ENCODE measurements at places on chromosomes 1 and 21. TPM values are rescaled to one million over a fixed set of nuclear protein-coding genes. Genes with fewer than 3 reads are reported as not detected.

GRCh38 chr1:190472494-190472893 lies 5.2 kb downstream of the BRINP3 start:
- no peak for DNase-seq

GRCh38 chr1:235597867-235598553 lies 51.6 kb downstream of the GNG4 start:
- DNase-seq, result peak; percentile 71

- no peak for DNase-seq
These were observed 5.3 kb downstream of the EDN2 start for GRCh38 chr1:41479000-41479807.

GRCh38 chr1:241638909-241639622 lies 1.1 kb downstream of the CHML start:
- DNase-seq, result no peak

F5 gene
- 0.04 TPM for polyA plus RNA-seq

- no peak for DNase-seq
These were observed 28.9 kb downstream of the OBSCN start for GRCh38 chr1:228236744-228237143.

DNA sequence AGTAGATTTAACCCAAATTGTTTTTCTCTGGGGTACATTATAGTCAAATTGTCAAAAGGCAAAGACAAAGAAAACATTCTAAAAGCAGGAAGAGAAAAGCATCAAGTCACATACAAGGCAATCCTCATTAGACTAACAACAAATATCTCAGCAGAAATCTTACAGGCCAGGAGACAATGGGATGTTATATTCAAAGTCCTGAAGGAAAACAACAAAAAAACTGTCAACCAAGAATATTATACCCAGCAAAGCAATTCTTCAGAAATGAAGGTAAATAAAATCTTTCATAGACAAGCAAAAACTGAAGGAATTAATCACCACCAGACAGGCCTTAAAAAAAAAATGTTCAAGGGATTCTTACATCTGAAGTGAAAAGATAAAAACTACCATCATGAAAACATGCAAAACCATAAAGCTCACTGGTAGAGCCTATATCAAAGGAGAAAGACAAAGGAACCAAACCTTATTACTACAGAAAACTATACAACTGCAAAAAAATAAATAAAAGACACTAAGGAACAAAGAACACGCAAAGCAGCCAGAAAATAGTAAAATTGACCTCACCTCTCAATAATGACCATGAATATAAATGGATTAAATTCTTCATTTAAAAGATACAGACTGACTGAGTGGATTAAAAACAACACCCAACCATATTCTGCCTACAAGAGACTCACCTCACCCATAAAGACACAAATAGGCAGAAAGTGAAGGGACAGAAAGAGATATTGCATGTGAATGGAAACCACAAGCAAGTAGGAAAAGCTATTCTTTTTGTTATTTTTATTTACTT lies 113.8 kb upstream of the ZC3H11B start:
- no peak for DNase-seq

DNA sequence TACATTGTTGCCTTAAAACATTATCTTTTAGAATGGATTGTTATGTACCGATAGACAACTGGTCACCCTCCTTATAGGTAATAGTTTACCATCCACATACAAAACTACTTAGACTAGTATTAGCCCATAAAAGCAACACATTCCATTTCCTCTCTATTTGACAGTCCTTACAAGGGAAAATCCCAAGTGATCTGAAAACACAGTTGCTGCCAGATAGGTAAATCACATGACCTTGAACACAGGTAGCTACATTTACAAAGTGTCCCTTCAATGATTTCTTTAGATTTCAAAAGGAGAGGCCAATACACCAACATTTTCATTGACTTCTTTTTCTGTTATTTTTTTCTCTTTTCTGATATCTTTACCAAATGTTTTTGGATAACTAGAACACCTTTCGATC lies 102.9 kb upstream of the SMYD2 start:
- no peak for DNase-seq

- DNase-seq, result peak; percentile 67
These were observed 27.4 kb upstream of the CTPS1 start for GRCh38 chr1:40951943-40952743.

- no peak for DNase-seq
These were observed 1.1 kb upstream of the SYCP1 start for GRCh38 chr1:114853584-114853983.

BNIPL gene
- polyA plus RNA-seq, result 0.51 TPM

DNA sequence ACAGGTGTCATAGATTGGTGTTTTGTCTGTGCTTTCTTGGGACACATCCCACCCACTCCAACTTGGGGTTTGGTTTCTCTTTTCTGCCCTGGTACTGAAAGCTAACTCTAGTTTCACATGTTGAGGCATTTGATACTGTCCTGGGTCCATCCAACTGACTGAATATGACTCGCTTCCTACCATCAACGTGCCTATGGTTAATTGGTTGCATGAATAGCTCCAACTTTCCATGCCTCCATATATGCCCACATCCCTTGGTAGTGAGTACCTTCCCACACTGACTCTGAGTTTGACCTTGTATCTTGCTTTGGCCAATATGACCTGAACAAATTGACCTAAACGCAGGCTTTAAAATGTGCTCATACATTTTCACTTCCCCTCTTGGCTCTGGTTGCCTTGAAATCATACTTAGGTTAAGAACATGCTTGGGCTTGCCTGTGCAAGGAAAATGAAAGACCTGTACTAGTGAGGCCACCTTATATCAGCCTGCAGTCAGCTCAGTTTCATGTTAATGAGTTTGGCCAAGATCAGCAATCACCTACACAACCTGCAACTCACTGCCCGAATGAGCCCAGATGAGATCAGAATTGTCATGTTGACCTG lies 81.0 kb upstream of the KCNK2 start:
- no peak for DNase-seq

MMEL1 gene
- polyA plus RNA-seq, result not detected

LIN28A gene
- 0.03 TPM for polyA plus RNA-seq

KLHDC9 gene
- polyA plus RNA-seq, result 1.2 TPM

- DNase-seq, result no peak
These were observed 16.8 kb downstream of the PPP1R12B start for GRCh38 chr1:202365092-202365815.

- no peak for DNase-seq
These were observed 96.2 kb downstream of the DPYD start for GRCh38 chr1:97824624-97825023.

DNA sequence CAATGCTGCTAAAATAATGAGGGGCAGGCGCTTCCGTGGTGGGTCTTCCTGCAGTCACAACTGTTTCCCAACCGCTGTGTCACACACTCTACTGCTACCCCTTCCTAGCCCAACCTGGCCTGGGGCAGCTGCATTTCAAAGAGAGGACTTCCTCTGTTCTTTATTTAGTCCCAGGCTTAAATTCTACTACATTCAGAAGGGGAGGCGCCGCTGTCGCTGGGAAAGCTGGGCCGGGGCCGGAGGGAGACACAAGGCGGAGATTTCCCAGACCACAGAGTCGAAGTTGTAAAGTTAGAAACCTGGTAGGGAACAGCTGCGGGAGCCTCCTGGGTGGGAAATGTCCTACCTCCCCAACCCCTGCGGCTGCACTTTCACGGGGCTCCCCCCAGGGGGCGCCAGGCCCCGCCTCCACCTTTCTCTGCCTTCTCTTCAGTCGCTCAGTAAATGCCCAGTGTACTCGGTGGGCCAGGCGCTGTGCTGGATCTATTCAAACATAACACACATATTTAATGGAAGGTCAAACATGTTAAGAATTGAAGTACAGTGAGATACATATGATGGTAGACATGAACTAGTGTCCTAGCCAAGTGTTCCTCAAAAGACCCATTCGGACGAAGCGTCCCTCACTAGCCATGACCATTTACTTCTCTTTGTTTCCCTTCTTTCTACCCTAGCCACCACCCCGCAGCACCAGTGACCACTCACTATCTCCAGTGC lies 23.1 kb downstream of the DYRK3 start:
- DNase-seq, result peak; percentile 17

CD160 gene
- polyA plus RNA-seq, result not detected

DNA sequence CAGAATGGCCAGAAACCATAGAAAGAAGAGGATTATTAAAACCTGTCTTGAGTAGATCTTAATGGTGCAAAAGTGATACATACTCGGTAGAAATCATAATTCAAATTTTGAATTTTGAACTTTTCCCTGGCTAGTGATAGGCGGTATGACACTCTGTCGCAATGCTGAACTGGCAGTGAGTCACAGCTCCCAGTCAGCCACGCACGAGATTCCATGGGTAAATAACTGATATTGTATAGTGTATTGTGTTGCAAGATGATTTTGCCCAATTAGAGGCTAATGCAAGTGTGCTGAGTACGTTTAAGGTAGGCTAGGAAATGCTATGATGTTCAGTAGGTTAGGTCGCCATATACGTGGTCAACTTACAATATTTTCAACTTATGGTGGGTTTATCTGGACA lies 207.0 kb downstream of the SIPA1L2 start:
- no peak for DNase-seq

GRCh38 chr1:39900662-39901463 lies 854 bp downstream of the MYCL start:
- no peak for DNase-seq

DNA sequence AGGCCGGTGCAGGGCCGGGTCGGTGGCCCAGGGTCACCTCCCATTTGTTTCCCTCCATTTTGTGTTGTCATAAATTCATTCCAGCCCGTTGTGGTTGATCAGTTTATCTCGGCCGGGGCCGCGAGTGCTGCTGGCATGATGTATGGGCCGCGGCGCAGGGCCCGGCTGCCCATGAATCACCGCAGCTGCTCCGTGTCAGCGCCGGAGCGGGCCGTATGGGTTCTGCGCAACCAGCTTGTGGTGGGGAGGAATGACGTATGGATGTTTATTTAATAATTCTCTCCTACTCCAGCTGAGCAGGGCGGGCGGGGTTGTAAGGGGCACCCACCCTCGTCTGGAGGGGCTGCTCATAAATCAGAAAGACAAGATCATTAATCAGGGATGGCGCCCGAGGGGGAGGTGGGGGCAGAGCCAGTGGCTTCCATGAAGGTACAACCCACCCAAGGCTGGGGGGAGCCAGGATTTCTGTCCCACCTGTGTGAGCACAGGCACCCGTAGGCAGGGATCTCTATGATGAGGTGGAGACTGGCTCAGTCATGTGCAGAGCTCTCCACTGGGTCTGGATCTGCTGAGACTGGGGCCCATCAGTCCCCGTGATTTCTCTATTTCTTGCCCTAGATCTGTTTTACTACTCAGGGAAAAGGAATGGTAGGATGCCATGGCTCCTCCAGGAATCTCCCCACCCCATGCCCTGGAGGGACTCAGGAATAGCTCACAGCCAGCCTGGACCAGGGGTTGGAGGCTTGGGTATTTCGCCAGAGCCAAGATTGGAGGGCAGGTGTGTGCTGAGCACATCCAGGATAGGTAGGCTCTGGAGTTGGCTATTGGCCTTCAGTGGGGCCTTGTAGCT lies 27.8 kb downstream of the TMEM53 start:
- DNase-seq, result no peak

GRCh38 chr1:116431870-116432500 lies 58.9 kb downstream of the ATP1A1 start:
- no peak for DNase-seq

GRCh38 chr1:98184856-98185255 lies 264.0 kb upstream of the DPYD start:
- no peak for DNase-seq

DIO1 gene
- polyA plus RNA-seq, result not detected

ZC3H12A gene
- polyA plus RNA-seq, result 16.3 TPM

CD2 gene
- polyA plus RNA-seq, result not detected

- DNase-seq, result no peak
These were observed 6.0 kb downstream of the TNFRSF14 start for GRCh38 chr1:2561898-2562895.

- no peak for DNase-seq
These were observed 64.7 kb downstream of the VAV3 start for GRCh38 chr1:107900090-107900945.

Measured in A549 (cell line).